ENCODE measurements at places on chromosomes 13 and 19.

GRCh38 chr19:40605216-40605971 lies 4.2 kb downstream of the LTBP4 start:
- DNase-seq = peak; percentile 86

DNA sequence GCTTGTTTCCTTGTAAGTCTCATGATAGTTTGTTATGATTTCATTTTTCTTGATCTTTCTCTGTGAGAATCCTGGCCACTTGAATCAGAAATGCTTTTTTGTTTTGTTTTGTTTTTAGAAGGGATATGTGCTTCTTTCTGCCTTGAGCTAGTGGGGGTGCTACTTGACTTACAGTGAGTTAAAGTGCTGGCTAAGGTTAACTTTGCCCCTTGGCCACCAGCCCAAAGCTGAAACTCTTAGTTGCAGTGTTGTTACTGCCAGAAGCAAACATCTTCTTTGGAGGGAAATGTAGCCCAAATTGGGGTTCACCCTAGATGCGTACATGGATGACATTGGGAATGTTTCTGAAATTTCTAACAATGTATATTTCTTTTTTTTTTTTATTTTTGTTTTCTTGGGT lies 57.4 kb downstream of the TDRD3 start:
- DNase-seq = no peak

DNA sequence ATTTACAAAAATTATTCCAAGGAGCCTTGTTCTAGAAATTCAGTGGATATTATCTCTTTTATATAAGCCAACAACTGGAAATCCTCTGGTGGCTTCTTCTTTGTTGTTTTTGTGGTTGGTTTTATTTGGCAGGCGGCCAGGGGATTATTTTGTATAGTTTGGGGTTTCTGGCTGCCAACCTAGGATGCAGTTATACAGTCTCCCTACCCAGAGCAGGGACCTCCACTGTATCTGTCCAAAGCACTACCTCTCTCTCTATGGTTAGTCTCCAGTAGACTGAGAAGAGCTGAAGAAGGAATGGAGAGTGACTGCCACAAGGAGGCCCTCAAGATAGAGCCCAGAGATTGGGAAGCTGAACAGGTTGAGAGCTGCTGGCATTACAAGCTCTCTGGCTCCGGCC lies 80.2 kb downstream of the ZAR1L start:
- no peak for DNase-seq

- DNase-seq = no peak
Observed at GRCh38 chr19:46232938-46233621, 3.5 kb downstream of the IGFL1 start.

DNA sequence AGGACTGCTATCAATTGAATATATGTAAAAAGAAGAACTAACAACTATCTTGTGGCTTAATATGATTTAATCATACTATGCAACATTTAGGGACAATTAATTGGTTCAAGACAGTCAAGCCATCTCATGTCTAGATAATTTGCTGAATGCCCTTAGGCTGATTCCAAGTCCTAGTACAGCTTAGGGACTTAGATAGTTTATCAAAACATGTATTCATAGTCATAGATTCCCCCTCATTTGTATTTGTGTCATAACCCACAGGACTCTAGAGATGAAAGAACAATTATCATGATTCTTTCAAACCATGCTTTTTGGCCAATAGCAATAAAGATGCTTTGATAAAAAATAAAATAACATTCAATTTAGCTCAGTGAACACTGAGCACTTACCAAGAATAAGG lies 607.6 kb downstream of the SLITRK1 start:
- no peak for DNase-seq

- no peak for DNase-seq
Observed at GRCh38 chr19:13860679-13861391, 16.1 kb upstream of the NANOS3 start.

DNA sequence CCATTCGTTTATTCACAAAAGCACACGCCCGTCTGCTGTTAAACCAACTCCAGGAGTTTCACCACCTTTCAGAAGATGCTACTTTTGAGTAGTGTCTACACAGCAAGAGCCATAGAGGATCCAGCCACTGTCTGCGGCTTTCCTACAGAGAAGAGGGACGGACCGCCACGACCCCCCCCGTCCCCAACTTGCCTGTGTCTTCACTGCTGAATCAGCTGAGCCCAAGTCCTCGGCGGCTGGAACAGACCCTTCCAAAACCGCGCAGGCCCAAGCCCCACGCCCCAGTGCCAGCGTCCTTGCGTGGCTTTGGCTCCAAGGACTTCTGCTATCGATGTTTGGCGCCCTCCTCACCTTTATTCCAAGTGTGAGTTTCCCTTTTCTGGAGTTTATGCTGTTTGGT lies 65.1 kb downstream of the SPACA7 start:
- DNase-seq = no peak

DNA sequence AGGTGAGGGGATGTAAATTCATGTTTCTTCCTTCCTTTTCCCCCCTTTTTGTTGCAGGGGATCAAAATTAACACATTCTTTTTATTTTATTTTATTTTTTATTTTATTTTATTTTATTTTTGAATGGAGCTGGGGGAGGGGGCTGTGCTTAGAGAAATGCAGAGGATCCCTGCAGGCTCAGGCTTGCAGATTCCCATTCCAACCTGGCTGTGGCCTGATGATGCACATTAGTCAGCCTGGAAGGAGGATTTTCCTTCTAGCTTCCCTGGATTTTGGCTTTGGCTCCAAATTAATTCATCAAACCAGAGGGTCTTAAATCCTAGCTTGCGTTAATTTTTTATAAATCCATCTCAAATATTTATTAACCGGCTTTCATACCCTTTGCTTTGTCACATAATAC lies 67.0 kb downstream of the FREM2 start:
- no peak for DNase-seq

GRCh38 chr13:100115693-100116254 lies 26.9 kb downstream of the PCCA start:
- no peak for DNase-seq

GRCh38 chr13:95870421-95870820 lies 182.8 kb downstream of the UGGT2 start:
- no peak for DNase-seq

DNA sequence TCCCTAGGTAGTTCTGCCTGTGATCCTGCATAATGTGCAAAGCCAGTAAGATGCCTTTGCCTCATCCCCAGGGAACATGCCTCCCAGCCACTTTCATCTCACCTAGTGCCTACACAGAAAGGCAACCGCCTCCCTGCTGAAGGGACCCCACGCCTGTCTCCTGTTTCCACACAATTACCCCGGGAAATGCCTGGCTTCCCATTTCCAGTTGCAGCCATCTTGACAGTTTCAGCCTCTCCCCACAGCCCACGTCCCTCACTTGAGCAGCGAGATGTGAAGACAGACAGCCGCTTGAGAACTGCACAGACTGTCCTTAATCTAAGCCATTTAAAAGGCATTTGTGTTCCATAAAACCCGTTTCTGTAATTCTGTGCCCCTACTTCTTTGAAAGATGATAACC lies 4.7 kb upstream of the UQCRFS1 start:
- no peak for DNase-seq

DNA sequence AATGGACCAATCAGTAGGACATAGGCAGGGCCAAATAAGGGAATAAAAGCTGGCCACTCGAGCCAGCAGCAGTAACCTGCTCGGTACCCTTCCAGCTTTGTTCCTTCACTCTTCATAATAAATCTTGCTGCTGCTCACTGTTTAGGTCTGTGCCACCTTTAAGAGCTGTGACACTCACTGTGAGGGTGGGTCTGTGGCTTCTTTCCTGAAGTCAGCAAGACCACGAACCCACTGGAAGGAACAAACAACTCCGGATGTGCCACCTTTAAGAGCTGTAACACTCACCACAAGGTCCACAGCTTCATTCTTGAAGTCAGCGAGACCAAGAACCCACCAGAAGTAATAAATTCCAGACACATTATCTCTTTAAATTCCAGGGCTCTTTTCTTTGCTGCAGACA lies 1922.3 kb upstream of the PCDH20 start:
- DNase-seq = no peak

GRCh38 chr13:112693831-112694497 lies 4.1 kb downstream of the ATP11A start:
- no peak for DNase-seq

GRCh38 chr13:85512421-85512820 lies 286.8 kb downstream of the SLITRK6 start:
- no peak for DNase-seq

Measured in activated CD8-positive, alpha-beta memory T cell treated with anti-CD3 and anti-CD28 coated beads, Interleukin-2, amount 50 U/mL, for 48 hours (primary cell).